ENCODE measurements at places on chromosomes 1 and 21.

GRCh38 chr21:38667291-38667870, 138.3 kb upstream of the ETS2 start:
- DNase-seq, result no peak

DNA sequence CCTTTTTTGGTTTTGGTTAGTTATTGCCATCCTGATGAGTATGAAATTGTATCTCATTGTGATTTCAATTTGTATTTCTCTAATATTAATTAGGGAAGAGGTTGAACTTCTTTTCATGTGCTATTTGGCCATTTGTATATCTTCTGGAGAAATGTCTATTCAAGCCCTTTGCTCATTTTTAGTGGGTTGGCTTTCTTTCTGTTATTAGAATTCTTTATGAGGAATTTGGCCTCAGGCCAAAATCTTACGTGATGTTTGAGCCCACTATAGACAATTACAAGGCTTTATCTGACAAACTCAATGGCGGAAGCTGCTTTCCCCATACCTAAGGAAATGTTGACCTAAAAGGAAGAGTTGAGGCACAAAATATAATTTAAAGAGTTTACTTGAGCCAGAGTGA, 32.9 kb downstream of the IVNS1ABP start:
- DNase-seq, result no peak

GRCh38 chr1:167777269-167777650, 55.5 kb downstream of the MPZL1 start:
- DNase-seq, result no peak

DNA sequence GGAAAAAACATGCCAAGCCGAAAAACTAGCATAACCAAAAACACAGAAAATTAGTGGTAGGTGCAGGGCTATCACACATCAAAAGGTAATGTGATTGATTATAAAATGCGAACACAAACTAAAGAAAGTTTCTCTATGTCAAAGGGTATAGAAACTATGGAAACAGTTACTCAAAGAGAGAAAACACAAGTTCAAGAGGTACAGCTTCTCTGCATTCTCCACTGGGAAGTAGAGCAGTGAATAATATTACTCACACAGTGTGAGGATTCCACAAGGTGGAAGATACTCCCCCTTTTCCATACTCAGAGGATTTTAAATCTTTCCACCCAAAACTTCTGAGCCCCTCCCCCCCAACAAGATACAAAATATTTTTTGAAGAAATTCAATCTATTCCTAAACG, 18.6 kb downstream of the AKT3 start:
- no peak for DNase-seq

GRCh38 chr1:25209516-25209915, 22.8 kb downstream of the SYF2 start:
- no peak for DNase-seq
